ENCODE measurements at places on chromosomes 3 and 15.

GRCh38 chr3:46670891-46671427, 22.5 kb downstream of the ALS2CL start:
- no peak for DNase-seq

DNA sequence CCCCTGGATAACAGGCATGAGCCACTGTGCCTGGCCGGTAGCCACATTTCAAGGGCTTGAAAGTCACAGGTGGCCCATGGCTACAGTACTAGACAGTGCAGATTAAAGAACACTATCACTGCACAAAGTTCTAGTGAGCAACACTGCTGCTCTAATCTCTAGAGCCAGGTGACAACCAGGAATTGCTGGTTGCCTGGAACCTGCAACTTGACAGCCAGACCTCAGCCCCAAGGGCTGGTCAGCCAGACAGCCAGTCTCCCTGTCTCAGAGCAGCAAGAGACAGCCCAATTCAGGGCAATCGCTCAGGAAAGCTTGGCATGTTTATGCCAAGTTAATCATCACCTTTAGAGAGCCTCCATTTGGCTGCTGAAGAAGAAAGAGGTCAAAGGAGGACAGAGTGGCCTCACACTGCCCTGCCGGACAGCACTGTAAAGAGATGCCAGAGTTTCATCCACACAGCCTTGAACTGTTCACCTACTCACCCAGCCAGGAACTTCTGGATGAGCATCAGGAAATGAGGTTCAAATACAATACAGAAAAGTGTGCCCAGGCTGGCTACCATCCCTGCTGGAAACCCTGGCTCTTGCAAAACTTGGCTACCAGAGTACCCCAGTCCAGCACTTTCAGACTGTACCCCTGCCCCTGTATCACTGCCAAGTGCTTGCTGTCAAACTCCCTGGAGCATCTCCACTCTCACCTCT, 6.0 kb downstream of the CCDC12 start:
- no peak for DNase-seq

GRCh38 chr3:196706731-196707130, 5.3 kb downstream of the CEP19 start:
- DNase-seq: no peak

DNA sequence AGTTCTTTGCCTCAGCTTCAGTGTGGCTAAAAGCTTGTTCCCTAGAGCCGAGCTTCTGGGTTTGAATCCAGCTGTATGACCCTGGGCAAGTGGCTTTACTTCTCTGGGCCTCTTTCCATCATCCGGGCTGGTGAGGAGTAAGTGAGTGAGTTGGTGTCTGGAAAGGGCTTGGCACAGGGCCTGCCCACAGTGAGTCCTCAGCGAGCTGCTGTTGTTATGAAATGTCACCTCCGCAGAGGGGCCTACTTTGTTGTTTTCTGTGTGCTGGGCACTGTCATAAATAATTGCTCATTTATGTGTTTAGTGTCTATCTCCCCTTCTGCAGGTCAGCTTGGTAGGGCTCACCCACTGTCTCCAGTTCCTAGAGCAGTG, 31.7 kb downstream of the SLC6A6 start:
- no peak for DNase-seq

- DNase-seq: no peak
Measured at GRCh38 chr3:43346978-43347749, 60.8 kb downstream of the SNRK start.

GRCh38 chr15:42010434-42010833, 10.4 kb downstream of the PLA2G4E start:
- DNase-seq: no peak

DNA sequence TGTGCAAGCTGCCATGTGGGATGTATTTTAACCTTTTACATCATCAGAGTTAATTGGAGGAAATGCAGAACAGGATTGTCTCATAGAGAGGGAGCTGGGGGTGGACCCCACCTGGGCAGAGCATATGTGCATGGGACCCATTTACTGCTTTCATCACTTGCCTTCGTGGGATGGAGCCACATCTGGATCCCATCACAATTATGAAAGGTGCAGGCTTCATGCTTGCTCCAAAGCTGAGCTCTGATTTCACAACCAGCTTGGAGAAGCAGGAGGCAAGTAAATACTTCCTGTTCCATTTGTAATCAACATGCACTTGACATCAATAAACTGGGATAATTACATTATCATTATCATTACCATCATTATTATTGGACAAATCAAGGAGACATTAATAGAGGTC, 161.9 kb downstream of the ALDH1A2 start:
- no peak for DNase-seq

- no peak for DNase-seq
Measured at GRCh38 chr3:37905346-37905745, 43.7 kb downstream of the CTDSPL start.

GRCh38 chr3:73449774-73450173, 175.0 kb downstream of the PDZRN3 start:
- DNase-seq: no peak

- no peak for DNase-seq
Measured at GRCh38 chr3:190902292-190902691, 39.8 kb upstream of the GMNC start.

- DNase-seq: no peak
Measured at GRCh38 chr3:148102156-148102555, 595.5 kb upstream of the AGTR1 start.

Data from stimulated activated CD8-positive, alpha-beta memory T cell treated with anti-CD3 and anti-CD28 coated beads, Interleukin-4, amount 100 ng/mL, for 4 hours (primary cell).